Activated naive CD8-positive, alpha-beta T cell treated with anti-CD3 and anti-CD28 coated beads, Interleukin-2, amount 10 ng/mL, durations not matched to agents 7 days and 5 days (primary cell): ENCODE measurements at places on chromosomes 12 and 14. TPM values are rescaled to one million over a fixed set of nuclear protein-coding genes. Genes with fewer than 3 reads are reported as not detected.

GRCh38 chr14:65243766-65244442 is 141.6 kb upstream of the MAX start:
- no peak overlapping the region for H3K27ac ChIP-seq
- no peak overlapping the region for H3K4me3 ChIP-seq
- peak; percentile 44 for DNase-seq
- H3K4me1 ChIP-seq: peaks cover 8% of the 10 kb centered on the region
- peaks cover 2% of the 10 kb centered on the region for H3K36me3 ChIP-seq

The P2RX7 gene
- 7.0 TPM for total RNA-seq

DNA sequence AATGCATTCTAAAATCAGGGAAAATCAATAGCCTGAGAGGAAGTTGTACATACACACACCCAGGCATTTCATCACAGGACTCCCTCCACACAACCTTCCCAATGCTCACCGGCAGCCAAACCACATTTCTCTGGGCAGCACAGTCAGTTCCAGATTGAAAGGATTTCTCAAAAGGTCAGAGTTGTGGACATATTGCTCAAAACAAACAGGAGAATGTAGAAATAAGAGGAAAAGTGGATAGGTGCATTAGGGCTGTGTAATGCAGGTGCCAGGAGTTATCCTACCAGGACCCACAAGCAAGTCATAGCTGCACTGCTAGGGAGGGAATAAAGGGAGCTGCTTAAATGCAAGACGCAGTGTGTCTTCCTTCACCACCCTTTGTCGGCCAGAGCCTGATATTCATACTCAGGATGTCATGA is 62.9 kb downstream of the GCH1 start:
- H3K27me3 ChIP-seq: no peaks in the 10 kb centered on the region
- no peak overlapping the region for H3K4me3 ChIP-seq
- peaks cover 38% of the 10 kb centered on the region for H3K36me3 ChIP-seq
- no peak for DNase-seq
- H3K27ac ChIP-seq: no peak overlapping the region

The ACVR1B gene
- 10.2 TPM for total RNA-seq

- H3K4me3 ChIP-seq: no peak overlapping the region
- no peak overlapping the region for H3K27ac ChIP-seq
- no peaks in the 10 kb centered on the region for H3K36me3 ChIP-seq
- H3K4me1 ChIP-seq: no peaks in the 10 kb centered on the region
Measured at GRCh38 chr12:83826112-83826511, 1086.5 kb downstream of the SLC6A15 start.

The SOAT2 gene
- total RNA-seq: 9.8 TPM

DNA sequence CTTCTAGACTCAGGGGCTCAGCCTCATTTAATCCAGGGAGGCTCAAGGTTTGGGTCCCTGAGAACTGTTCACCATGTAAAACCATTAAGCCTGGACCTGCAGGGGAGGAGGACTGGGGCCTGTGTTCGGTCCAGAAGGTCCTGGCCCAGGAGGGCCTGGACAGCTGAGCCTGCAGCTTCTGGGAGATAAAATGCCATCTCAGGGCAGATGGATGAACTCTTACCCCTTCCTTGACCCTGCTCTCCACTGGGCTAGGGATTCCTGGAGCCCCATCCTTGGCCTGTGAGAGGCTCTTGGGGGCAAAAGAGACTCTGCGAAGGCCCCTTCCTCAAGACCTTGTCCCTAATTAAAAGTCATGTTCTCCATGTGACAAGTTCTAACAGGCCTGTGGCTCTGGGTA is 51.2 kb downstream of the PRMT8 start:
- peaks cover 17% of the 10 kb centered on the region for H3K27me3 ChIP-seq
- no peaks in the 10 kb centered on the region for H3K36me3 ChIP-seq
- H3K27ac ChIP-seq: no peak overlapping the region
- H3K4me3 ChIP-seq: no peak overlapping the region
- no peaks in the 10 kb centered on the region for H3K4me1 ChIP-seq

The TAS2R31 gene
- total RNA-seq: 2.9 TPM

DNA sequence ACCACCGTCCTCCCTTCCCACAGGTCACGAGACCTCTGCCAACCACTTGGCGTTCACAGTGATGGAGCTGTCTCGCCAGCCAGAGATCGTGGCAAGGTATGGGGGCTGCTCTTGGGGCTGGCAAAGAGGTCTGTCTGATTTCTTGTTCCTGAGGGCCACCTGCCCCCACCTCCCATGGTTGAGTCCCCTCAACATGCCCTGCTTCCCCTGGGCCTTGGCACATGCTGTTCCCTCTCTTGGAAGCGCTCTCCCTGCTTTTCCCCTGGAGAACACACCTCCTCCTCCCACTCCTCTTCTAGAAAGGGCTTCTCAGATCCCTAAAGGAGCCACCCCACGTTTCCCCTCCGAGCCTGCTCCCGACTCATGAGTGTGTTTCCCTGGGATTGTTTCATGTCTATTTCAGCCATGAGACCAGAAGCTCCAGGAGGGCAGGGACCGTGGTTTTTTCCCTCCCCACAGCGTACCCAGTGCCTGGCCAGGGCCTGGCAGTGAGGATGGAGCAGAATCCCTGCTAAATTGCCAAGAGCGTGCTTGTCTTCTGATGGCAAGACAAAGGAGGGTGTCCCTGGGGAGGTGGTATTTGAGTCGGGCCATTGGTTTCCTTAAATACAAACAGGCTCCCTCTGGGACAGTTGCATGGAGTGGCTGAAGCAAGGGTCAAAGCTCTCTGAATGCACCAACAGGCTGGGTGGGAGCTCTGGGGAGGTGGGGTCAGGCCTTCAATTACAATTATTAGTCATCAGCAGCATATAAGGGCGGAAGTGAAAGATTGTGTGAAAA is 34.1 kb downstream of the CYP46A1 start:
- H3K36me3 ChIP-seq: no peaks in the 10 kb centered on the region
- H3K4me3 ChIP-seq: no peak overlapping the region
- H3K27ac ChIP-seq: no peak overlapping the region
- no peaks in the 10 kb centered on the region for H3K4me1 ChIP-seq
- H3K27me3 ChIP-seq: no peaks in the 10 kb centered on the region

- H3K27ac ChIP-seq: no peak overlapping the region
- H3K4me3 ChIP-seq: no peak overlapping the region
- no peak for DNase-seq
- H3K27me3 ChIP-seq: peaks cover 2% of the 10 kb centered on the region
- H3K36me3 ChIP-seq: no peaks in the 10 kb centered on the region
Measured at GRCh38 chr14:101491841-101492240, 69.5 kb upstream of the DIO3 start.

- H3K4me3 ChIP-seq: peak overlapping the region; percentile 91
- H3K36me3 ChIP-seq: peaks cover 3% of the 10 kb centered on the region
- no peaks in the 10 kb centered on the region for H3K27me3 ChIP-seq
- H3K4me1 ChIP-seq: peaks cover 28% of the 10 kb centered on the region
- DNase-seq: peak; percentile 91
Measured at GRCh38 chr12:53492830-53493609, 6.2 kb downstream of the MAP3K12 start.

- no peaks in the 10 kb centered on the region for H3K27me3 ChIP-seq
- no peaks in the 10 kb centered on the region for H3K36me3 ChIP-seq
- H3K27ac ChIP-seq: no peak overlapping the region
- H3K4me1 ChIP-seq: no peaks in the 10 kb centered on the region
Measured at GRCh38 chr12:68521321-68521839, 89.3 kb upstream of the RAP1B start.

The PPFIBP1 gene
- total RNA-seq: 14.6 TPM

The HOXC6 gene
- total RNA-seq: not detected

GRCh38 chr12:76790564-76791552 is 26.9 kb downstream of the ZDHHC17 start:
- no peak overlapping the region for H3K4me3 ChIP-seq
- DNase-seq: no peak

The GLT1D1 gene
- not detected for total RNA-seq

The PLBD1 gene
- total RNA-seq: not detected

The AGAP2 gene
- 68.3 TPM for total RNA-seq

DNA sequence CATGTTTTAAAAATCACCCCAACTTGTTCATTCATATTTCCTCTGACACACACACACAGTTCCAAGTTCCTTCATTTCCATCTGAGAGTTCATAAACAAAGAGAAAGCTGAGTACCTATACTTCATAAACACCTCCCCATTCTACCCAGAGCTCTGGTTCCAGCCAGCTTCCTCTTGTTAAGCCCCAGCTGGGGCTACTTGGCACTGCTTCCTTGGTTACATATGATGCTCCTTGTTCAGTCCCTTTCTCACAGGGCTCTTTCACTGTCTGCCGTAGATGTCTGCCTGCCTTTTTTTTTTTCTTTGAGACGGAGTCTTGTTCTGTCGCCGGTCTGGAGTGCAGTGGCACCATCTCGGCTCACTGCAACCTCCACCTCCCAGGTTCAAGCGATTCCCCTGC is 77.5 kb downstream of the COX16 start:
- DNase-seq: no peak
- H3K4me3 ChIP-seq: no peak overlapping the region
- H3K36me3 ChIP-seq: no peaks in the 10 kb centered on the region
- H3K27ac ChIP-seq: no peak overlapping the region

The BATF gene
- 31.3 TPM for total RNA-seq

- peak overlapping the region; percentile 79 for H3K4me3 ChIP-seq
- H3K36me3 ChIP-seq: peaks cover 1% of the 10 kb centered on the region
- H3K4me1 ChIP-seq: peaks cover 40% of the 10 kb centered on the region
- peak overlapping the region; percentile 94 for H3K27ac ChIP-seq
- DNase-seq: peak; percentile 53
Measured at GRCh38 chr14:102805371-102805891, 28.2 kb downstream of the TRAF3 start.

GRCh38 chr14:77902811-77903210 is 102.9 kb downstream of the ADCK1 start:
- H3K27me3 ChIP-seq: no peaks in the 10 kb centered on the region
- H3K4me3 ChIP-seq: no peak overlapping the region
- no peak overlapping the region for H3K27ac ChIP-seq

- H3K27ac ChIP-seq: peak overlapping the region; percentile 97
- no peak for DNase-seq
- peaks cover 37% of the 10 kb centered on the region for H3K4me1 ChIP-seq
- peaks cover 2% of the 10 kb centered on the region for H3K36me3 ChIP-seq
Measured at GRCh38 chr12:12356467-12356895, 397 bp upstream of the BORCS5 start.

The ARMH4 gene
- not detected for total RNA-seq

The SLC6A12 gene
- total RNA-seq: not detected

- H3K27ac ChIP-seq: no peak overlapping the region
- no peaks in the 10 kb centered on the region for H3K4me1 ChIP-seq
- H3K4me3 ChIP-seq: no peak overlapping the region
Measured at GRCh38 chr12:47560415-47560814, 145.4 kb downstream of the RPAP3 start.

DNA sequence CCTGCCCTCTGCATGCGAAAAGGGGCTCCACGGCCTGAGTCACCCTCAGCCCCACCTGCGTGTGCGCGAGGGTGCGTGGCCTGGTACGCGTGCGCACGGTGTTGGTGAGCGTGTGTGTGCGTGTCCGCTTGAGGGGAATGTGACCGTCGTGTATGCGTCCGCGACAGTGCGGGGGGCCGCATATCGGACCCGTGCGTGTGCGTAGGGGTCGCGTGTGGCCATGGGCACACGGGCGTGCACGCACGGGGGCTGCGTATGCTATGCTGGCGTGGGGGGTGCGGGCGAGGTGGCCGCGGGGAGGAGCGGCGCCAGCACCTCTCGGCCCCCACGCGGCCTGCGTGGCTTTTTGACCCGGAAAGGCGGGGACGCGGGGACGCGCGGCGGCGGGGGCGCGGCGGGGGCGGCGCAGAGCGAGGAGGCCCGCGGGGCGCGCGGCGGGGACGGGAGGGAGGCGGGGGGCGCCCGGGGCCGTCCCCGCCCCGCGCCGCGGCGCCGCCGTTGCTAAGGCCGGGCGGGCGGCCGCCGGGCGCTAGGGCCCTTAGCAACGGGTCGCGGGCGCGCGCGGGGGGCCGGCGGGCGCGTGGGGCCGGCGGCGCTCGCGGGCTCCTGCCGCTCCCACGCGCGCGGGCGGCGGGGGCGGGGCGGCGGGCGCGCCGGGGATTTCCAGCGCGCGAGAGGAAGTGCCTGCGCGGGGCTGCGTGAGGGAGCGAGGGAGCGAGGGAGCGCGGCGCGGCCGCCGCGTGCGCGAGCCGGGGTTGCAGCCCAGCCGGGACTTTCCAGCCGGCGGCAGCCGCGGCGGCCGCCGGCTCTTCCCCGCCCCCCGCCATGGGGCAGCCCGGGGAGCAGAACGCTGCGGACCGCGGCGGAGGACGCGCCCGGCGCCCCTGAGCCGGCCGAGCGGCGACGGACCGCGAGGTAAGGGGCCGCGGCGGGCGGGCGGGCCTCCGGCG is at the start of gene TRAF3:
TSS of gene TRAF3 (plus strand) at position 689 of the 950 bp plus-strand sequence. CDS start 92,753 bp downstream, outside the sequence.
- no peaks in the 10 kb centered on the region for H3K27me3 ChIP-seq
- H3K4me1 ChIP-seq: peaks cover 33% of the 10 kb centered on the region
- H3K4me3 ChIP-seq: peak within 1 kb of the TSS; percentile 97
- H3K36me3 ChIP-seq: peaks cover 8% of the 10 kb centered on the region
- H3K27ac ChIP-seq: peak within 1 kb of the TSS; percentile 93

The ELK3 gene
- total RNA-seq: 19.1 TPM

DNA sequence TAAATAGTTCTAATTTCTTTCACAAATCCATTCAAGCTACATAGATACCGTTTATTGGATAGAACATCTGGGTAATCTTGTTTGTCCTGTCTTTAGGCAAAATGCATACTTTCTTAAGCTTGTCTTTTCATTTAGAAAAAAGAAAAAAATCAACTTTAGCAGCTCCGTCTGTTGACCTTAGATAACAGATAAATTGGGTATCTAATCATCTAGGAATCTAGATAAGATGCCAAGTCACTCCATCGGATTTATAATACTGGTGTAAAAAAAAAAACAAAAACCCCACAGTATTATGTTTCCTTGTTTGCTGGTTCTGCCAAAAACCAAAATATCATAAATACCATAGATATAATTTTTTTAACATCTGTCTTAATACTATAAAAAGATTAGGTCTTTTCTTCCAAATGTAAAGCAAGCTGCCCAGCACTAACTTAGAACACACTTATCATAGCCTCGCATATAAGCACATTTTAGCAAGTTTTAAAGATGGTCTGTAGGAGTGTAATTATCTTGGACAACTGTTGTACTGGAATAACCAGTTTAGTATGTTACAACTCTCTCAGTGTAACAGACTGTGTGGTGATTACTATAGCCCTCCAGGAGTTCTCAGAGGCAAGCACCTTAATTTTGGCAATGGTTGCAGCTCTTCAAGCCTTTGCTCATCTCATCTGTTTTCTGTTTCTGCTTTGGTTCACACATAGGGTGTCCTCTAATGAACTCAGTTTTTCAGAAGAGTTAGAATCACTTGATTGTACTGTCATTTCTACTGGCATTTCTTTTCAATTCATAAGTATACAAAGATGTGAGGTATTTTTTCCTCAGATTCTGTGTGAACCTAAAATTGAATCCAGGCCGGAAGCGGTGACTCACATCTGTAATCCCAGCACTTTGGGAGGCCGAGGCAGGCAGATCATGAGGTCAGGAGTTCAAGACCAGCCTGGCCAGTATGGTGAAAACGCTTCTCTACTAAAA is 83.1 kb downstream of the ANO6 start:
- H3K4me3 ChIP-seq: no peak overlapping the region
- DNase-seq: no peak
- no peaks in the 10 kb centered on the region for H3K4me1 ChIP-seq
- no peaks in the 10 kb centered on the region for H3K27me3 ChIP-seq

DNA sequence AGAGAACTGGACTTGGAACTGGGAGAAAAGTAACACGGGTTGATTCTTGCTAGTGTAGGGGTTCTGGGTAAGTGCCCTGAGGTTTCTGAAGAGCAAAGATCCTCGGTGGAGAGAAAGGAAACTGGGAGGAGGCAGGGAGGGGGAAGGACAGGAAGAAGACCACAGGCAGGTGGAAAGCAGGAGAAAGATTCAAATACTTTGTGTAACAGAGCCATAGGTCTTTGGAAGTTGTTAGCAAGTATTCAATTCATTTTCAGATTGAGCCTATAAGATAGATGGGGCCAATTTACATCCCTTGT is 1.3 kb downstream of the PNP start:
- peak overlapping the region; percentile 99 for H3K4me3 ChIP-seq
- peaks cover 46% of the 10 kb centered on the region for H3K4me1 ChIP-seq
